ENCODE measurements at places on chromosomes 1 and 21.

DNA sequence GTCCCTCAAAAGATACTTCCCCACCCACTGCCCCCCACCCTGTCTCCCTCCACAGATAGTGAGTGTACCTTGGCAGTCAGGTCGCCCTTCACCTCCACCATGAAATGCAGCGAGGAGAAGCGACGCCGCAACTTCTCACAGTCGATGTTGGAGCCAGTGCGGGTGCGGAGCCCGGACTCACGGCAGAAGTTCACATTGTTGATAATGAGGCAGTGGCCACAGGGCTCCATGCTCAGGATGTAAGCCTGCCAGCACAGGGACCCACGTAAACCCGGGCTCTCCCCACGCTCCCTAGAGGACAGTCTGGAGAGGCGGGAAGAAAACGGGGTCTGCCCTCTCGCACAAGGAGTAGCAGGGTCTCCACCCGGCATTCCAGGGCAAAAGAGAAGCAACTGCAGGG is 17.2 kb downstream of the CASP9 start:
- DNase-seq, result no peak

DNA sequence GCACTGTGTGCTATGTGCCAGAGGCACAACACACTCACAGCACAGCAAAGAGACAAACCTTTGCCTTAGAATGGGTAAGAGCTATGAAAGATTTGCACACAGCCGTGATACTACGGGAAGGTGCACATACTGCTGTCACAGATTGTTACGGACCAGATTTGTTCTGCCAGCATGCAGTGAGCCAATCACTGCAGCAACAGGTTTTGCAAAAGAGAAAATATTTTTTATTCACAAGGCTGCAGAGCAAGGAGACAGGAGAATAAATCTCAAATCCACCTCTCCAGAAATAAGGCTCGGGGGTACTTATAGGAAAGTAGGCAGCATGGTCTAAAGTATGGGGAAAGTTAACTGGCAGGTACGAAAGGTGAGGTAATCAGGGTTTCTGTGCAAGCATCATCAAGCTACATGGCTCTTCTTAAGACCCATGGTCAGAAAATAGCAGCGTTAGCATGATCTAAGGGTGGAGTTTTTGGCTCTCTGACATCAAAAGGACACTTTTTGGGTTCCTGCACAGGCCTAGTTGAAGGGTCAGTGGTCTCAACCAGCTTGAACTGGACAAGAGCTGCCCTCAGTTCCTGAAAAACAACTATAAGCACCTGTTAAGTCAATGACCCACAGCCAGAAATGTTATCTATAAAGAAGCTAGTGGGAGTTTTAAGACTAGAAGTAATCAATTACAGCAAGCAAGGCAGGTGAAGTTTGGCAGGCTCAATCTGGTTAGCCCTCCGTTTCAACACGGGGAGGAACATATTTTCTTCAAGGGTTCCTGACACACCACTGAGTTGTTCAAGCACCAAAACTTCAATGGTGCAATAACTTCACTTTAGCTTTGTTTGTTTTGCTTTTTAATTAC is 186.0 kb downstream of the SLC35F3 start:
- DNase-seq, result no peak

GRCh38 chr1:93991271-93991670 is 82.0 kb upstream of the GCLM start:
- DNase-seq, result no peak

- no peak for DNase-seq
Measured at GRCh38 chr1:184417916-184418315, 31.1 kb downstream of the C1orf21 start.

- DNase-seq, result no peak
Measured at GRCh38 chr1:37017720-37018119, 16.6 kb downstream of the GRIK3 start.

DNA sequence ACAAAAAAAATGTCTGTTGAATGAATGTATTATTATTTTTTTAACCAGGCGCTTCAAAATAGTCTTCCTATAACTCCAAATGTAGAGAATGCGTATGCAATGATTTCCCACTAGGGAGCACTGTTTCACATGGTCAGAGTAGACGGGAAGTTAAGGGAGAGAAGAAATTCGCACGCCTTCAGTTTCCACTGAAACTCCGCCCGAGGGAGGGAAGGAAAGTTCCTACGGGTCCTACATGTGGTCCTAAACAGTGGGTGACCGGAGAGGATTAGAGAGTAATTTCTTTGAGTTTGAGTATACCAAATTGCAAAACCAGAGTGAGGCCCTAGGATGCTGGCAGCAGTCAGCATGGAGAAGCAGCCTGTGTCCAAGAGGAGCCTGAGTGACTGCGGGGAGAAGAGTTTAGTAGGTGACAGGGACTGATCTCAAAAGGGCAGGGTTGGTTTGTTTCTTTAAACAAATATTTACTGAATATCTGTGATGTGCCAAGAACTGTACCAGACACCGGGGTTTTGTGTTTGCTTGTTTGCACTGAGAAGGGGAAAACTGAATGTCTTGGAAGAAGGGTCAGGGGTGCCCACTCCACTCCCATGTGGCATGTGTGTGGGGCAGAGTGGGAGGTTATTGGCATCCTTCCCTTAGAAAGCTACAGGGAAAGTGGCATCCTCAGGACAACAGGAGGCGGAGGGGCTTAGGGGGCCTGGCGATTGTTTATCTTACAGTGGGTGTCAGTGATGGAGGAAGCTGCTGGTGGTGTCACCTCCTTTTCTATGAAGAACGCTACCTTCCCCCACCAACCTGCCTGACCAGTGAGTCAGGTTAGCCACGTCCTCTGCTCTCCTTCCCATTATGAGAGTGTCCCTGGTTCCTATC is 22.8 kb downstream of the RNU5D-1 start:
- peak; percentile 66 for DNase-seq

- DNase-seq, result no peak
Measured at GRCh38 chr1:54955359-54955758, 25.1 kb upstream of the TMEM61 start.

DNA sequence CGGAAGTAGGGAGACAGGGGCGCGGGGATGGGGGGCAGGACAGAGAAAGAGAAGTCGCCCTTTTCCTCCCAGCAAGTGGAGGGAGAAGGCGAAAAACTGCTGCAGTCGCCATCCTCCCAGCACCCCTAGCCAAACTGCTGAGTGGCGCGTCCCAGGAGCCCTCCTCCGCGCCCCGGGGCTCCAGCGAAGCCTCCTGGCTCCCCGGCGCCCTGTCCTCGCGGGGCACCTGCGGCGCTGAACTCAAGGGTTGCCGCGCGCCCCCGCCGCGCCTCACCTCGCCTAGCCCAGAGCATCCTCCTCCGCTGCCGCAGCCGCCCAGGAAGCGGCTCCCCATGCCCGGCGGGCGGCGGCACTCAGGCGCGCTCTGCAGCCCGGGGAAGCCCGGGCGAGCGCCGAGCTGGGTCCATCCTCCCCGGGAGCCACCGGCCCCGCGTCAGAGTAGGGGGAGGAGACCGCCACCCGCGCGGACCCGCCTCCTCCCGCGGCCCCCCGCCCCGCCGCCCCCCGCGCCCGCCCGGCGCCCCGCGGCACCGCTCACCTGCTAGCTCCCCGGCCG is at the start of gene DAB1:
DAB1 (minus strand) TSS at position 405 of the 556 bp plus-strand sequence. CDS start 133,030 bp downstream, outside the sequence.
- no peak for DNase-seq

GRCh38 chr1:231706934-231707333 is 80.3 kb downstream of the DISC1 start:
- no peak for DNase-seq

DNA sequence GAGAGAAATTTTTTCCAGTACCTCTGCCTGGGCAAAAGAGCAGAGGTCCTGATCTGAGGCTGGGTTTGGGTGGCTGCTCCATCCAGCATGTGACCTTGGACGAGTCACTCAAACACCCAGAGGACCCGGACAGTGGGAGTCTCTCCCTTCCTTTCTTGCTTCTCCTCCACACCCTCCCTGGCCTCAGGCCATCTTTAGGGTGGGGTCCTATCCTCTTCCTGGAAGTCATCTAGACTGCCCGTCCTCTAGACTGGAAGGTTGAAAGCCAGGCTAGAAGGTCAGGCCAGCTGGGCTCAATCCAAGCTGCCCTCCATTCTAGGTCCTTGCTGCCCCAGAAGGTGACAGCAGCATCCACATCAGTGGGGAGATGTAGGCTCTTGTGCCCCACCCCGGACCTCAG is 599.5 kb downstream of the MATN1 start:
- DNase-seq, result no peak

GRCh38 chr1:113392541-113393128 is 2.3 kb downstream of the MAGI3 start:
- DNase-seq, result no peak

DNA sequence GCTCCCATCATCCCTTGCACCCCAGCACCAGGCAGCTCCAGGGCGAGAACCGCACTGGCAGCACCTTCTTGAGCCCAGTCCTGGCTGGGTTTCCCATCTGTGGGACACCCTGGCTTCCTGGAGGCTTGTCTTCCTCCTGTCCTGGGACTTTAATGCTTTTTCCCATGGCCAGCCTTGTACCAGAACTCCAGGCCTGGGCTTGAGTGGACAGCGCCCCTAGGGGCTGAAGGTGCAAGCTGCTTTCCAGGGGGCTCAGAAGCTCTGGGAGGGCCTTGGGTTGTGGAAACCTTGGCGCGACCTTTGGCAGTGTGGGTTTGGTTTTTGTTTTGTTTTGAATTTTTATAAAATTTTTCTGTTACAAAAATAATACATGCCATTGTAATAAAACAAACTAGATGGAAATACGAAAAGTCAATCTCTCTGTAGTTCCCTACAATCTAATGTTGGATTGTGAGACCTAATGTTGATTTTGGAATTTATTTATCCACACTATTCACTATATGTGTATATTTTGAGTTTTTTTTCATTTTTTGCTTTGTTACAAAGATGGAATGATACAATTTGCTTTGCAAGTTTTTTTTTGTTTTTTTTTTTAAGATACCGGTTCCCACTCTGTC is 33.8 kb upstream of the RPL11 start:
- DNase-seq, result no peak

GRCh38 chr21:41833497-41834115 is 45.5 kb downstream of the PRDM15 start:
- no peak for DNase-seq

- DNase-seq, result no peak
Measured at GRCh38 chr1:87044840-87045239, 130.4 kb downstream of the HS2ST1 start.

GRCh38 chr1:14263225-14263624 is 335.3 kb upstream of the KAZN start:
- DNase-seq, result no peak

DNA sequence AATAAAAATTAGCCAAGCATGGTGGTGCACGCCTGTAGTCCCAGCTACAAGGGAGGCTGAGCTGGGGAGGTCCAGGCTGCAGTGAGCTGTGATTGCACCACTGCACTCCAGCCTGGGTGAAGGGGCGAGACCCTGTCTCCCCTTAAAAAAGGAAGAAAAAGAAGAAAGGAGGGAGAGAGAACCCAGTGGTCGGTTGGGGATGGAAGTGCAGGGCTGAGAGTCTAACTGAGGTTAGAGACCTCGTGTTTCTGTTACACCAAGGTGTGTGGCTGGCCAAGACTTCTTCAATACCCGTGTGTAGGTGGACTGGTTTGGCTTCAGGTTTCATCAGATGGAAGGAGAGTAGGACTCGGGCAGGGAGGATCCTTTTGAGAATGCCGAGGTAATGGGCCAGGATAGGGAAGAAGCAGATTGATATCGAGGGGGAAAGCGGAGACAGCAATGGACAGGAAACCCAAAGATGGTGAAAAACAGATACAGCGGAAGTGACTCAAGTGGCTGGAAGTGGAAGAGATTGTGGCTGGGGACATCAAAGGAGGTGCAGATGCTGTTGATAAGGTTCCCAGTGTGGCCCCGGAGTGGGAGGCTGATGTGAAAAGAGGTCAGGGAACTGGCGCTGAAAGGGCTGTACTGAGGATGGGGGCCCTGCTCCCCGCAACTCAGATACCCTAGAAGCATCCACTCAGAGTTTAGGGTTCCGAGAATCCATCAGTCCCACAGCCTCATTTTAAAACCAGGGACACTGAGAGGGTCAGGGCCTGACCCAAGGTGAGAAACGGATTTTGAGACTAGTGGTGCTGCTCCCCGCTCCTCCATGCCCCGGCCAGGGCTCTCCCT is 681 bp upstream of the UBXN10 start:
- no peak for DNase-seq

DNA sequence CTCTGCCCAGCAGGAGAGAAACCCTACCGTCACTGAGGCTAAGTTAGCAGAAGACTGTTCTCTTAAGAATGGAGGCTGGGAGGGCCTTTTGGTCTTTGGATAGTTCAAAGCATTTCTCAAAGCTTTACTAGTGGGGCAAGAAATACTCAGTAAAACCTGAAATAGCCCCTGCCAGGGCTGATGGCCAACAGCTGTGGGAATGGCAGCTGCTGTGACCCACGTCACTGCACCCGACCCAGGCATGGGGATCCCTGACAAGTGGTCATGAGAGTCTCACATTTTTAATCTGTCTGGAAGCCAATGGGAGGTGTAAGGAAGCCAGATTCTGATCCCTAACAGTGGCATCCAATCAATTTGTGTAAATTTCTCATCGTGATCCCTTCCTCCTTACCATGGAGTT is 44.5 kb upstream of the ENAH start:
- DNase-seq, result no peak

GRCh38 chr1:55578646-55579045 is 363.5 kb upstream of the USP24 start:
- no peak for DNase-seq

DNA sequence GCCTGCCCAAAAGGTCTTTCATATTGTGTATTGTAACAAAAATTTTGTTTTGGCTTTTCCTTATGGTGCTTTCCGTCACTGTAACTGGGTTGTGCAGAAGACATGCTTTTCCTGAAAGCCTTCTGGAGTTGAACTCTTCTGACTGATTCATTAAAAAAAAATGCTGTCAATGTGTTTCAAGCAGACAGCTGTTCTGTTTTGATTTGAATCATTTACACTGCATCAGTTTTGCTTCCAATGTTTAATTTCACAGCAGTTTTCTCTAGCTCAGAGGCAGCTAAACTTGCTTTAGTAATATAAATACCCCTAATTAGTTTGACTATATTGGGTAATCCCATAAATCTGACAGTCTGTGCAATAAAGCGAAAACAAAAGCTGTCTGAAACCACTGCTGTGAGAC is 7.9 kb downstream of the UTP11 start:
- DNase-seq, result no peak

GRCh38 chr1:111937147-111937725 is 52.2 kb downstream of the KCND3 start:
- no peak for DNase-seq

DNA sequence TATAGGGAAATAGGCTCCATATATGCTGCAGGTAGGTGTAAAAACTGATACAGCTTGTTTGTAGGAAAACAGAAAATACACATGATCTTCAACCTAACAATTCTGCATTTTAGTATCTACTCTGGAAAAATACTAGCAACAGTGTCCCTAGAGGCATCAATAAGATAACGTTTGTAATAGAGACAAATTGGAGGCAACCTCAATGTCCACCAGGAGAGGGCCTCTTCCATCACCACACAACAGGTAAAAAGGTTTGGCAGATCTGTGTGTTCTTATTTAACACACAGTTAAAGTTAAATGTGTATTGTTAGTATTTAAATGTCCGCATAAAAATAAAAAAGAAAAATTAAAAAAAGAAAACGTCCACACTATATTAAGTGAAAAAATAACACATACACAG is 5.4 kb downstream of the EIF2D start:
- DNase-seq, result no peak

Measured in foreskin melanocyte (primary cell).